ENCODE measurements at places on chromosomes 2 and 18.

GRCh38 chr2:10208736-10209135 lies 86.2 kb downstream of the RRM2 start:
- DNase-seq = no peak

- DNase-seq = no peak
These were observed 19.1 kb downstream of the EPB41L3 start for GRCh38 chr18:5524660-5525059.

GRCh38 chr18:48698707-48699106 lies 159.9 kb downstream of the CTIF start:
- no peak for DNase-seq

DNA sequence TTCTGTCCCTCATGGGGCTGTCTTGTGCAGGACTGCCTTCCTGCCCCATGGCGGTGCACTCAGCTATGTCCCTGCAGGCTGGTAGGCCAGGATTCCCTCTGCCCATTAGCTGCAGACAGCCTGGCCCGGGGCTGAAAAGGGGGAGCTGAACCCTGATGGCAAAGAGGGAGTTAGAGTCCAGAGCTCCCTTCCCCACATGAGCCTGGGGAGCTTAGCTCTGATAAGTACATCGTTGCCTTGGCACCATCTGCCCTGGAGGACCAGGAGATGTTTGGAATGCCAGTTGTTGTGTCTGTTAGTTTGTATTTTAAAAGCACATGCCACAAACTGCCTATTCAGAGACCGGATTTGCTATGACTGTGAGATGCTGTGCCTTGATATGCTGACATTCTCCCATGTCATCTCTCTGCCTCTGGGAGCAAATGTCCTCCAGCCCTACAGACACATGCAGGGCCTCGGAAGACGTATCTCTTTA lies 65.1 kb upstream of the AFF3 start:
- DNase-seq = no peak

DNA sequence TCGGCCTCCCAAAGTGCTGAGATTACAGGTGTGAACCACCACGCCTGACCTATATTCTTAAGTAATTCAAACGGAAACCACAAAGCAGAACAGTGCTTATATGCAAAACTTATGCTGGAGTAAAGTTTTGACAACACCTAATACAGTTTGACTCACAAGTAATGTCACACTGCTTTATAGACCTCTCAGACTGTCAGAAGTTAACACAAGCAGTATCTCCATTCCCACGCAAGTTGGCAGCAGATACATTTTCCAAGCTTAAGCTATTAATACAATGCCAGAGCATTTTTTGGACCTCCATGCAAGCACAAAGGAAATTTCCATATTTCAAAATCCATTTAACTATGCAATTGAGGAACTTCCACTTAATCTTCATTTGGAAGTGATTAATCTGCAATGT lies 21.0 kb upstream of the SANBR start:
- DNase-seq = no peak

DNA sequence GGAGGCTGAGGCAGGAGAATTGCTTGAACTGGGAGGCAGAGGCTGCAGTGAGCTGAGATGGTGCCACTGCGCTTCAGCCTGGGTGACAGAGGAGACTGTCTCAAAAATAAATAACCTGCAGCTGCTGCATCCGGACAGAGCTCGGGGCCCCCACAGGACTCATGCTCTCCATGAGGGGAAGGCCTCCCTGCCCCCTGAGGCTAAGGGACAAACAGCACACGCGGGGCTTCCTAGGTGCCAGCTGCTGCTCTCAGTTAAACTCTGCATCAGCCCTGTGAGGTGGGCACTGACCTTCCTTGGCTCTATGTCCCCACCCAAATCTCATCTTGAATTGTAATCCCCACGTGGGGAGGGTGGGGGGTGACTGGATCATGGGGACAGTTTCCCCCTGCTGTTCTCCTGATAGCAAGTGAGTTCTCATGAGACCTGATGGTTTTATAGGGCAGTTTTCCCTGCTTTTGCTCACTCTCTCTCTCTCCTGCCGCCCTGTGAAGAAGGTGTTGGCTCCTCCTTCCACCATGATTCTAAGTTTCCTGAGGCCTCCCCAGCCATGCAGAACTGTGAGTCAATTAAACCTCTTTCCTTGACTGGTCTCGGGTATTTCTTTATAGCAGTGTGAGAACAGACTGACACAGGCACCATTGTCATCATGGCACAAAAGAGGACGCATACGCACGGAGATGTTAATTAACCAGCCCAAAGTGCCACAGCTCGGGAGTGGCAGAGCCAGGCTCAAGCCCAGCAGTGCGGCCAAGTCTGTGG lies 49.9 kb upstream of the TAF1B start:
- DNase-seq = no peak

DNA sequence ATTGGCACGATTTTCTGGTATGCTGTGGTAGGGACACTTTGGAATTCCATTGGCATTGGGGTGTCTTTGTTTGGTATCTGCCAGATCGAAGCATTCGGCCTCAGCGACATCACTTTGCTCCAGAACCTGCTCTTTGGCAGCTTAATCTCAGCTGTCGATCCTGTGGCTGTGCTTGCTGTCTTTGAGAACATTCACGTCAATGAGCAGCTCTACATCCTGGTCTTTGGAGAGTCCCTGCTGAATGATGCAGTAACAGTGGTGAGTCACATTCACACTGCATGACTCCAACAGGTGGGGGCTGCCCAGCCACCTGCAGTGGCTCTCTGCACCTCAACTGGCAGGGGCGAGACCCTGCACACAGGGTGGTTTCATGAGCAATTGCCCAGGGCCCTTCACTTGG lies 38.4 kb downstream of the SLC9A2 start:
- DNase-seq = peak; percentile 40

DNA sequence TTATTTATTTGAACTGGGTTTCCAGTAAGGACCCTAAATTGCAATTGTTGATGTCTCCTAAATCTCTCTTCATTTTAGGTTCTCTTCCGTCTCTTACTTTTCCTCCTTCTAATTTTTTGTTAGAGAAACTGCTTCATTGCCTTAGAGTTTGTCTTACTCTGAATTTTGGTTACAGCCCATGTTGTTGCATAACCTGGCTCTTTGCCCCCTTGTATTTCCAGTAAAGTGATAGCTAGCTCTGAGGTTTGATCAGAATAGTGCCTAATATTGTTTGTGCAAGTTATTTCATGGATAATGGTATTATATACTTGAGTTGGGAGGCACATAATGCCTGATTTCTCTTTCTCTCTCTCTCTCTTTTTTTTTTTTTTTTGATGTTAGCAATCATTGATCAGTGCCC lies 71.8 kb downstream of the MGAT5 start:
- DNase-seq = no peak

GRCh38 chr2:217362286-217362685 lies 502.4 kb upstream of the TNP1 start:
- DNase-seq = no peak

DNA sequence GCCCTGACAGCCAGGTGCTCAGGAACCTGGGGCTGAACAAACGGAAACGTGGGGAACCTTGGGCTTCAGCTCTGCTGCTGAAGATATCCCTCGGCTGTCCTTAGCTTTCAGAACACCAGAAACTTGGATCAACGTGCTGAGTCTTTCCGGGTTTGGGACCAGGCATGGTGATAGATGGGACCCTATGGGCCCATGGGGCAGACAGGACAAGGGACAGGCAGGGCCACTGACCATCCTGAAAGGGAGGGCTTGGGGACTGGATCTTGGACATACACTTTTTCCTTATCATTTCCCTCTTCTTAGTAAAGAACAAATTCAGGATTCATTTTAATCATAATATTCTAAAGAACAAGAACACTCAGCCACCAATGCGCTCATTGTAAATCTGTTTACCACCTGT lies 16.3 kb upstream of the HES6 start:
- no peak for DNase-seq
